ENCODE measurements at places on chromosomes 5 and 9. TPM values are rescaled to one million over a fixed set of nuclear protein-coding genes. Genes with fewer than 3 reads are reported as not detected.

NRG2 gene
- under 0.01 TPM for total RNA-seq

GABRA6 gene
- total RNA-seq: not detected

CAMK4 gene
- total RNA-seq: 0.07 TPM

FBP2 gene
- total RNA-seq: not detected

LHX3 gene
- total RNA-seq: not detected

EDIL3 gene
- 0.68 TPM for total RNA-seq

TSSK1B gene
- under 0.01 TPM for total RNA-seq

CCL28 gene
- 8.0 TPM for total RNA-seq

GLDC gene
- 0.07 TPM for total RNA-seq

NIPAL4 gene
- total RNA-seq: 39.0 TPM

TMC1 gene
- 0.71 TPM for total RNA-seq

KIF27 gene
- 9.0 TPM for total RNA-seq

CCDC183 gene
- total RNA-seq: under 0.01 TPM
